ENCODE measurements at places on chromosomes 16 and 17.

DNA sequence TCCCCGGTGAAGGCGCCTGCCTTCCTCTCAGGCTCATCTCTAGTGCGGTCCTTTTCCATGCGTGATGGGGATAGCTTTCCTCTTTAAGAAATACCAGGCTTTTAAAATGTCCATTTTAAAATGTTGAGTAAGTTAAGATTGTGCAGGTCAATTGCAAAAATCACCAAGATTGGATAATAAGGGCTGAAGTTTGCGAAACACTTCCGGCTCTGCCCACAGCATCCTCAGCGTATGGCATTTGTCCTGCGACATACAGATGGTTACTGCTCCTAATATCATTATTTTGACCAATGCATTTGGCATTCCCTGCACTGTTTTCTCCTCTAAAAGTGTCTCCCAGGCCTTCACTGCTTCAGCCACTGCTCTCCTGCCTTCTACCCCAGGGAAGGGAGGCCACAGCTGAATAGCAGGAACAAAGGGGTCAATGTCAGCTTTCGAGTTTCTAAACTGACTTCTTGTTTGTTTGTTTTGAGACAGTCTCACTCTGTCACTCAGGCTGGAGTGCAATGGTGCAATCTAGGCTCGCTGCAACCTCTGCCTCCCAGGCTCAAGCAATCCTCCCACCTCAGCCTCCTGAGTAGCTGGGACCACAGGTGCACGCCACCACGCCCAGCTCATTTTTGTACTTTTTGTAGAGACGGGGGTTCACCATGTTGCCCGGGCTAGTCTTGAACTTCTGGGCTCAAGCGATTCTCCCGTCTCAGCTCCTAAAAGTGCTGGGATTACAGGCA, 91.9 kb downstream of the CRISPLD2 start:
- DNase-seq: no peak

GRCh38 chr16:15980329-15980728, 30.9 kb downstream of the ABCC1 start:
- no peak for DNase-seq

GRCh38 chr16:29111421-29111820, 126.6 kb downstream of the LAT start:
- DNase-seq: no peak

- no peak for DNase-seq
These were observed 23.5 kb downstream of the NFE2L1 start for GRCh38 chr17:48071654-48072053.

DNA sequence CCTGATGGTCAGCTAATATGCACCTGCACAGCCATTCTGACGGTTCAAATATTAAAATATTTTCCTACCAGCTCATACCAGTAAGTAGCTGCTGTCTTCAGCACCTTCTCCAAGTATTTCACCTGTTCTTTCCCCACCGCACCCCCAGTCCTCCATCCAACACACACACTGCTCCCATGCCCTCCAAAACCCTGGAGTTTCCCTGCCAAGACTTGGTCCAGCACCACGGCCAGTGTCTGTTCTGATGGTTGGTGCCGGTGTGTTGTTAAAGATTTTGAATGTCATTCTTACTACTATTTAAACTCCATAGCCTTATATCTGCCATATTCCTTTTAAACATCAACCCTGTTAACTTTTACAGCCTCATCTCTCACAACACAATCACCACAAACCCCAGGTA, 142.4 kb downstream of the GSG1L start:
- DNase-seq: no peak

- DNase-seq: no peak
These were observed 29.5 kb downstream of the NSMCE1 start for GRCh38 chr16:27239026-27239425.

GRCh38 chr16:22070361-22071330, 21.7 kb upstream of the VWA3A start:
- DNase-seq: no peak

GRCh38 chr16:8796469-8797363, 723 bp downstream of the TMEM186 start:
- no peak for DNase-seq

DNA sequence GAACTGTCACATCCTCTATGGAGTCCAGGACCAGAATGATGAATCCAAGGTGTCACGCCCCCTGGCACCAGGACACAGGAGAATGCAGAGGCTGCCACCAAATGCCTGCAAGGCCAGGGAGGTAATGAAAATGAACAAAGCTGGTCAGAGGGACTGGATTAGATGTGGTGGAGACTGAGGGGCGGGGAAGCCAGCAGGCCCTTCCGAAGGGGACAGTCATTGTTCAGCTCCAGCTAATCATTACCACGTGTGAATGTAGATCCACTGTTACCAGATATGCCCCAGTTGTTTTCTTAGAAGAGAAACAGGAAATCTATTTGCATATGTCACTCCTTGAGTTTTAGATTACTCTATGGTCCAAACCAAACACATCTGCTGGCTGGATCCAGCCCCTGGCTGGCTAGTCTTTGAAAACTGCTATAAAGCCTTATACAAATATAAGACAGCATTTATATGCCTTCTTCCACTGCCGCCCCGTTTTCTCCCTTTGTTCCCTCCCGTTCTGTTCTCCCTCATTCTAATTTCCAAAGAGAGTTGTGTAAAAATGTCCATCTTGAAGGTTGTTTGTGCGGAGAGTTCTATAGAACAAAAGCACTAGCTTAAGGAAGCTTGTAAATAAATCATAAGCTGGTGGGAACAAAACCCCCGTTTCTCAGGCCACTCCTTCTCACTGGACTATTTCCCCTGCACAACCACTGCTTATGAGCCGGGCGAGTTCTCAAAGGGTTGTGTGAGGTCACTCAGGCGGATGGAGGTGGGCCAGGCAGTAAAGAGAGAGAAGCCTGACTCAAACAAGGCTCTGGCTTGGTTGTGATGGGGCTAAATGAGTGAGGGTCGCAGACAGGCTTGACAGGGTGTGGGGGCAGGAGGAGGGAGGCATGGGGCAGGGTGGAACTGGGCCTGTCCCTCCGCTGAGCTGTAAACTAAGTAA, 14.2 kb downstream of the CRYM start:
- DNase-seq: no peak

DNA sequence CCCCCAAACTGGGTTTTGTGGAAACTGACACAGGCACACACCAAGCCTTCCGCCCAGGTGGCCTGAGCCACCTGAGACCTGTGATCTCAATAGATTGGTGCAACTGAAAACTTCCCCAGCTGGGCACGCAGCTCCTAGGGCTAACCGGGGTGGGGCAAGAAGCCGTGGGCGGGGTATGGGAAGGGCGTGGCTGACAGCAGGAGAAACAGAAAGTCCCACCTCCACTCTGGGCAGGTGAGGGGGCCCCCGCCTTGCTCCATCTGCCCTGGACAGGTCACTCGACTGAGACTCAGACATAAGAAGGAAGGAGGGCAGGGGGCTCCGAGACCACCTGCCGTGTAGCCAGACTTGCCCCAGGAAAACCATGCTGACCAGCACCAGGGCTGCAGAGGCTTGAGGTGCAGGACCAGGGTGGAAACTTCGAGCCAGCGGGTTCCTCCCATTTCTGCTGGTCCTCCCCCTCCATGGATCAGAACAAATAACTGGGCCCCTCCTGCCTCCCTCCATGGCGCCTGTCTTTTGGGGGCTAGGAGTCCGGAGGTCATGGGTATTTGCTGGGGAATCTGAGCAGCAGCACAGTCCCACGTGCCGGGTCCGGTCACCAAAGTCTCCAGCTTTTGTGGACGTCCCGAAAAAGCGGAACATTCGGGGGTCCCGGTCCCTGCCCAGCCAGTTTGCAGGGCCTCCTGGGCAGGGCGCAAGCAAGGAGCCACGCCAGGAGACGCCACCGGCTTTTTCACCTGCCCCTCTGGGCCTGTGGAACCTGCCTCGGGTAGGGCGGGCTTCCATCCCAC, 1.3 kb downstream of the TIMP2 start:
- peak; percentile 8 for DNase-seq

GRCh38 chr17:40800381-40800780, 622 bp upstream of the KRT28 start:
- DNase-seq: no peak

DNA sequence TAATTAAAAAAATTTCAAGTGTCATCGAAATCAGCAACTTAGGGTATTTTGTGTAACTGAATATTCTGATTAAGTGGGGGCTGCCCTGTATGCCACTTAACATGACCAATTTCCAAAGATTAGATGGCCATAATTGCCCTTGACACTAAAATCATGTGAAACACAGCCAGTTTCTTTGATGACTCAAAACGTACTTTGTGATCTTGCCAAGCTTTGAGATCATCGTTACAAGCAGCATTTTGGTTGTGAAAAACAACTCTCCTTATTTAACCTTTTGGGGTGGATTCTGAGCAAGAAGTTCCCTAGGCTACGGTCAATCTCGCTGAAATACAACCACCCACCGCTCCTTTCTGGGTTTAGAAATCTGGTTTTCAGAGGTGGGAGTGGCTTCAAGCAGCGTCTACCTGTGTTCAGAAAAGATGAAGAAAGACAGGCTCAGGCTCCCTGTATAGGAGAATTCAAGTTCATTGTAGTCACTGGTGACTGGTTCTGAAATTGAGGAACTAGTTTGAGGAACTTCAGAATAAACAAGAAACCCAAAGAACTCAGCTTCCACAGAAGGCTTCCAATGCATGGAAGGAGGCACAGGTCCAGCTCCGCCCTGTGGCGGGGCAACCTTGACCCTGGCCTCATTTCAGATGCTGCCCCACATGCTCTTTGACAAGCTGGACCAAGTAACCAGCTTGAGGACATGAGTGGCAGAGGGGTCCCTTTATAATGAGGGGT, 9.4 kb downstream of the MAP3K14 start:
- DNase-seq: no peak

DNA sequence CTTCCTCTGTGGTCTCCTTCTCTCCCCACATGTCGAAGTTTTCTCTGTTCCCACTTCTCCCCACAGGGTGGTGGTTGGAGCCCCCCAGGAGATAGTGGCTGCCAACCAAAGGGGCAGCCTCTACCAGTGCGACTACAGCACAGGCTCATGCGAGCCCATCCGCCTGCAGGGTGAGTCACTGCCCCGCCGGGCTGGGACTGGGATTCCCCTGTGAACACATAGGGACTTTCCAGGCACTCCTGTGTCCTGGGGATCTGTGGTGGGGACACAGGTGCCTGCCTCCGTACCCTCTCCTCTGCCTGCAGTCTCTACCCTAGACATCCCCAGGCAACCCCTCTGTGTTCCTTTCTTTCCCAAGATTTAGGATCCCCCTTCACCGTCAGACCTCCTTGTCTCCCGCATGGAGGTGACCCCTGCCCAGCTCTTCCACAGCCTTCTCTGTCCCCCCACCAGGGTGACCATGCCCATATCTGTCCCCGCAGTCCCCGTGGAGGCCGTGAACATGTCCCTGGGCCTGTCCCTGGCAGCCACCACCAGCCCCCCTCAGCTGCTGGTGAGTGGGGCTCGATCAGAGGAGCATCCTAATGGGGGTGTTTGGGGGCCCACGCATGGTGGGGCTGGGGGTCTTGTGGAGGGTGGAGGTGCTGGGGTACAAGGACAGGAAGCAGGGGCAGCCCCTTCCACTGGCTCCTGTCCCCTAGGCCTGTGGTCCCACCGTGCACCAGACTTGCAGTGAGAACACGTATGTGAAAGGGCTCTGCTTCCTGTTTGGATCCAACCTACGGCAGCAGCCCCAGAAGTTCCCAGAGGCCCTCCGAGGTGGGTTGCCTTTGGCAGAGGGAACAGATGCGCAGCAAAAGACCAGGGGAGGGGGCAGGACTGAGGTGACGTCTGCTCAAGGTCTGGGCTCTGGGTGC, 5.8 kb downstream of the ITGAM start:
- DNase-seq: peak; percentile 50

DNA sequence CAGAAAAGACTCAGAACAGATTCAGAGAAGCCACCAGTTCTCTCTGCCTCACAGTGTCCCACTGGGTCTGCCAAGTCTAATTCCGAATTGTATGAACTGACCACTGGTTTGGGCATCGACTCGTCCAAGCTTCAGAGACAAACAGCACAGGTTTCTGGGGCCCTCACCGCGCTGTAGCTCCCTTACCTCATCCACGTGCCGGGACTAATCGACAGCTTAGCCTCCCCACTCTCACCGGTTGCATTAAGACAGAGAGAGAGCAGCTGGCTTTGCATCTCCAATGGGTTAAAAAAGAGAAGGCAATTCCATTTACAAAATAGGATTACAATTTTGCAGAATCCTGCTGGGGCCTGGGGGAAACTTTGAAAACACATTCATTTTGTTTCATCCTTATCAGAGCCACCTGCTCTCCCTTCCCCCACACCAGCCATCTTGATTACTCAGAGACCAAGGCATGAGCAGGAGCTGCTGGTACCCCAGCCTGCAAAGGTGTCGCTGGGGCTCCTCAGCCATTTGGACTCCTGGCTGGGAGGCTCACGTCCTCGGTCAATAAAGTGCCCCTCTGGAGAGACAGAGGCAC, 95.3 kb upstream of the RPL38 start:
- DNase-seq: no peak

- DNase-seq: no peak
These were observed 42.7 kb upstream of the METRNL start for GRCh38 chr17:83036666-83037065.

- DNase-seq: no peak
These were observed 786 bp upstream of the CACNA1G start for GRCh38 chr17:50559674-50560184.

DNA sequence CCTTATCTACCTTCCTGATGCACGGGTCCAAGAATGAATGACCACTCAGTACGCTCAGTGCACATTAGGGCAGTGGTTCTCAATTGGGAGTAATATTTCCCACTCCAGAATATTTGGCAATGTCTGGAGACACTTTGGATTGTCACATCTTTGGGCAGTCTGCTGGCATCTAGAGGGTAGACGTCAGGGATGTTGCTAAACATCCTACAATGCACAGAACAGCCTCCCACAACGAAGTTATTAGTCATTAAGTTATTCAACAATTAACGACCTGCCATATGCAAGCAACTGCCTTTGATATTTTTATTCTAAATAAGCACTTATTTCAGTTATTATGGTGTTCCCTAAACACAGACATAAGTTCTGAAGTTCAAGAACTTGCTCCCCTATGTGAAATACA, 669.3 kb downstream of the TOX3 start:
- DNase-seq: no peak

- no peak for DNase-seq
These were observed 679.0 kb upstream of the CA10 start for GRCh38 chr17:52837492-52837891.

GRCh38 chr16:20318437-20318836, 8.9 kb downstream of the GP2 start:
- DNase-seq: no peak

DNA sequence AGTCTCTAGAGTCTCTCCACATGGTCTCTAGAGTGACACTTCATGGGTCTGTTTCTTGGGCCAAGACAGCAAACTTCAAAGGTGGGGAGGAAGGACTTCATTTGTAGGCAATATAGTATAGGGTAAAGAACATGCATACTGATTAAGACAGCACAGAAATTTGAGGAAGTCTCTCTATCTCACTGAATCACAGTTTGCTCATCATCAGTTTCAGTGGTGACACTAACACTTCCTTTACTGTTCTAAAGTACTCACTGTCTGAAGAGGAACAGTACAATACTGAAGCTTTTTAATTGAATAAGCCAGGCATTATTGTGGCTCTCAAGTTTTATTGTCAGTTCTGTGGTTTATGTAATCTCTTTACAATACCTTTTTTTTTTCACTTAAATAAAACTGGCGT, 656.4 kb upstream of the CDH8 start:
- DNase-seq: no peak

All from stimulated activated CD8-positive, alpha-beta memory T cell treated with anti-CD3 and anti-CD28 coated beads, Interleukin-7, amount 100 ng/mL, for 24 hours (primary cell).